CD4-positive, alpha-beta T cell (primary cell): ENCODE measurements at places on chromosomes 11 and 22.

DNA sequence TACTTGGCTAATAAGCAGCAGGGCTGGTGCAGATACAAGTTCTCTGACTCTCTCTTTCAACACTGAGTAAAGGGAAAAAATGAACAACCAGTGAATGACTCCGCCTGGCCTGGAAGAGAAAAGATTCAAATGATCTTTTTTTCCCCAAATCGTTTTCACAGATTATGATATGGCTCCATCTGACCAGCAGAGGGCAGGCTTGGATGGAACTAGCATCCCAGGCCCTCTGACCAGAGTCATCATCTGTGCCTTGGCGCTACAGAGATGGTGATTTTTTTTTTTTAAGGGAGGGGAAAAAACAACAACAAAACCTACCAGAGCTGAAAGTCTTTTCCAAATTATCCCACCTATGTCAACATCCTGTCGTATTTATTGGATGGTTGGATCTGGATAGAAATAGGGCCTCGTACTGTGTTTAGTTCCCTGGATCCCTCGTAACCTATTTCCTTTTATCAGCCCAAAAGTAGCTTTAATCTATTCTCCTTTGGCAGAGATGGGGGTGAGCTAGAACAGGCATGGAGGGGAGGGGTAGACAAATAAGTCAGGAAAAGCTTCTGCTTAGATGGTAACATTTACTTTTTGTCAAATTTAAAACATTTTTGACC, 69.7 kb downstream of the PRSS23 start:
- peak; percentile 35 for DNase-seq

DNA sequence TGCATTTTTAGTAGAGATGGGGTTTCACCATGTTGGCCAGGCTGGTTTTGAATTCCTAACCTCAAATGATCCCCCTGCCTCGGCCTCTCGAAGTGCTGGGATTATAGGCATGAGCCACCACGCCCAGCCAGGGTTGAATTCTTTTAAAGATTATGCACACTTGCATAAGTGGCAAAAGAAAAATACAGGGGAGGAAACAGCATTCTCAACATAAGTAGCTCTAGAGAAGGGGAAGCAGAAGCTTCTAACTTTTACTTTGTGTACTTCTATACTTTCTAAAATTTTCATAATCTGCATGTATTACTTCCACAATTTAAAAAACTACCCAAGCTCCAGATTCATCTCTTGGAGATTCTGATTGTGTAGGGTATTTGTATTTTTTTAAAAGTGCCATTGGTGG, 108.0 kb downstream of the SLC1A2 start:
- DNase-seq = no peak

- no peak for DNase-seq
Observed at GRCh38 chr11:8221917-8222495, 41.7 kb downstream of the LMO1 start.

DNA sequence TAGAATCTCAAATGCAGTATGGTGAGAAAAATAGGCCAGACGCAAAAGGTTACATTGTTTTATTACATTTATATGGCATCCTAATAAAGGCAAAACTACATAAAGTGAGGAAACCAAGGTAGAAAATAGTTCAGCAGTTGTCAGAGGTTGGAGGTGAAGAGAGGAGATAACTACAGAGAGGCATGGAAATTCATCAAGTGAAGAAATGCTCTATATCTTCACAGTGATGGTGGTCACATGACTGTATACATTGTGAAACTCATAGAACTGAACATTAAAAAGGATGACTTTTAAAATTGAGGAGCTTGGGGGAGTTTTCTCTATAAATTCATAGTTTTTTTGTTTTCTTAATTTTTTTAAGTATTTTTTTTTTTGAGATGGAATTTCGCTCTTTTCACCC, 14.4 kb downstream of the LGR4 start:
- no peak for DNase-seq

DNA sequence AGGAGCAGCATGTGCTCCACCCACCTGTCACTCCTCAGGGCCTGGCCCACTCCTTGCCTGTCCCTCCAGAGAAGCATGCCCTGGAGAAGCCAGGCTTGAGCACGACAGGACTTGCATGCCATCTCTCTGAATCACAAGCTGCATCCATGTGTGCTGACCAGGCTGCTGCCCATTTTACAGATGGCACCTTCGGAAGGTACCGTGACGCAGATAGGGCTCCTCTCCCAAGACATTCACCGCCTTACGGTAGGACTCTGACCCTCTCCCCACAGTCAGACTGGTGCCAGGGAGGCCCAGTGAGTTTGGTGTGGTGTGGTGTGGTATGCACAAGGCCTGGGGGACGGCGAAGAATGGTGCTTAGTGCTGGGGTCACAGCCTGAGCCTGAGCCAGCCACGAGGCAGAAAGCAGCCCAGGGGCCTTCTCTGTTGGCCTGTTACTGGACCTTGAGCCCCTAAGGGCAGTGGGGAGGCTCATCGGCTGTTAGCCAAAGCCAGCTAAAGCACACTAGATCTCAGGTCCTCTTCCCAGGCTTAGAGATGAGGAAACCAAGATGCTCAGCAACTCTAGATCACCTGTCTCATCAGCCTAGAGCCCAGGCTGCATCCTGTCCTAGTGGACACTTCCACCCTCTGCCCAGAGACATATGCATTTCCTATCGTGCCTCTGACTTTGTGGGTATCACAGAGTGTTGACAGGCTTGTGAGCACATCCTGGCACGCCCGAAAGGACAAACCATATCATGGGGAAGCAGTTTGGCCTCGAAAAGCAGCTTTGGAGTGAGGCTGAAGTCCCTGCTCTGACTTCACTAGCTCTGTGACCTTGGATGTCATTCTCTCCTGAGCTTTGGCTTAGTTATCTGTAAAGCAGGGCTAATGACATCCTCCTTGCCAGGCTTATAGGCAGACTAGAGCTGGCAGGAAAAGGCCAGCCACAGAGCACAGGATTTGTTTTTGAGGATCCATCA, 17.8 kb downstream of the CYB5R2 start:
- no peak for DNase-seq

GRCh38 chr11:45930031-45930794, 7.8 kb downstream of the LARGE2 start:
- DNase-seq = no peak

DNA sequence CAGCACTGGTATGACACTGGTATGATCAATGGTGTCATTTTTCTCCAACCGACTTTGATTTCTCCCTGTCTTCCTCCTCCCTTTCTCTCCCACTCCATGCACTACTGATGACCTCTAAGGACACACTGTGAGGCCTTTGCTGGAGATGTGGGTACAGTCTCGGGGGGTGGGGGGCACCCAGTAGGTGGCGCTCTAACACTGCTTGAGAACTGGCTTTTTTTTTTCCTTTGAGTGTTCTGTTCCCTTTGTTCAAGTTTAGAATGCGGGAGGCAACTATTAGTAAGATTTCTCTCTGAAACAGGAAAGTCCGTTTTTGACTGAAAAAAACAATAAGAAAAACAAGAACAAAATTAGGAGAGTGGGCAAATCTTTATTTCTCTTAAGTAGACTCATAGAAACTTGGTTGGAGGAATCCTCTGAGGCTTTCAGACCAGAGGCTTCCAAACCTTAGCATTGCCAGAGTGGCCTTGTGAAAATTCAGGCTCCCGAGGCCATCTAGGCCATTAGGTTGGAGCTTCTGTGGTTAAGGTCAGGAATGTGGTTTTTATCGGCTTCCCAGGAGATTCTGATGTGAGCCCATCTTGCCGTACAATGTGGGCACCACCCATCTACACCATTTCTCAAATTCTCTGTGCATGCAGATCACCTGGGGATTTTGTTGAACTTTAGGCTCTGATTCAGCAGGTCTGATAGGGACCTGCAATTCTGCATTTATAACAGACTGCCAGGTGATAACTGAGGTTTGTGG, 43.2 kb downstream of the PANX1 start:
- DNase-seq = no peak

- DNase-seq = no peak
Observed at GRCh38 chr11:3166268-3167142, 1.4 kb upstream of the OSBPL5 start.

DNA sequence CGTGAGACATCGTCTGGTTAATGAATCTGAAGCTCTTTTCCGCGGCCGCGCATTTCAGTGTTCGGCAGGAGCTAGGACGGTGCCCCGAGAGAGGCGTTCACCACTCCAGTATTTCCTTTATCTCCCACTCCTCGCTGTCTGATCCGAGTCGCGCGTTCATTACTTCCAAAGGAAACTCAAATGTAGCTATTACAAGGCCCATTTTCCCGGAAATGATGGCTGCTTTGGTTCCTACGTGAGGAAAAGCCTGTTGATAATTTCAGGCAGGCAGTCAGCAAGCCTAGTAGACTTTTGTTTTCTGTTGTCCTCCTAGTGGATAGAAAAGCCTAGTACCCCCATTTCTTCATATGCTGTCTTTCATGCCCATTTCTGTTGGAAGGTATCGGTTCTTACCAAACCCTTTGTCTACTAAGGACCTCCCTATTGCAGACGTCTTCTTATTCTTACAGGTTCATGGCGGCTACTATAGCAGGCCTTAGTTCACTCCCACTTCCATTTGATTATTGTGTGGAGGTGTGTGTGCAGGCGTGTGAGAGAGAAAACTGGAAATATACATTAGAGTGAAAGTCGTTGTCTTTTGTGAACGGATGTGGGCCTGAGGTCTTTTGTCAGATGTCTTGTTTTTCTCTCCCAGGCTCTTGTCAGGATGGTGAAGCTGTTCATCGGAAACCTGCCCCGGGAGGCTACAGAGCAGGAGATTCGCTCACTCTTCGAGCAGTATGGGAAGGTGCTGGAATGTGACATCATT, 737 bp downstream of the RBM4 start:
- DNase-seq = no peak

- DNase-seq = no peak
Observed at GRCh38 chr11:69174841-69175240, 19.1 kb downstream of the SMIM38 start.

GRCh38 chr11:116832350-116833290, 2.9 kb downstream of the APOC3 start:
- no peak for DNase-seq

DNA sequence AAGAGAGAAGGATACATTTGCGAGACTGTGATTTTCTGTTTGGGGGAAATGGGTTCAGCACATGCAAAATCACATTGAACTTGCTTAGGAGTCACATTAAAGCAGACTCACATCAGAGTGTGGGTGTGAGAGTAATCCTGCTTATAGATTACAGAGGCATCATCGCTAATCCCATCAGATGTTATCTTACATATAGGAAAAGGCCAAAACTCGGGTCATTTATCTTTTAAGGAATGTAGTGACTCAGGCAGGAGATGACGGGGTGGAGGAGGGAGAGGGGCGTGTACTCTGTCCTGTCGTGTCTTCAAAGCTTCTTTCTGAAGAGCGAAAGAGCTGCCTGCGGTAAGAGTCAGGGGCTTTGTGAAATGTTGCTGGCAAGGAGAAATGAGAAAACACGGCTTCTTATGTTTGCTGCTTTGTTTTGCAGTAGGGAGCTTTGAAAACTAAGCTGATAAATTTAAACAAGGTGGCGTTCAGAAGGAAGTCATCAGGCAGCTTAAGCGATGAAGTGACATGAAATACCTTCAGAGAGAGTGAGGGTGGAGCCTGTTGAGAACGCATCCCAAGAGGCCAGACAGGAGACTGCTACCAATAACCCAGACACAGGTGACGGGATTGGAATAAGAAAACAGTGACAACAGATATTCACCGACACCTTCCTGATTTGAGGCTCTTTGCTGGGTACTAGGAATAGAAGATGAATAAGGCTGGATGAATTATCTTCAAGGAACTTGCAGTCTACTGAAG, 2.2 kb upstream of the C11orf16 start:
- no peak for DNase-seq
